ENCODE measurements at places on chromosomes 11 and 22.

GRCh38 chr11:22491555-22492225, 133.9 kb downstream of the FANCF start:
- no peak for DNase-seq
- no peak overlapping the region for H3K27ac ChIP-seq
- peaks cover 3% of the 10 kb centered on the region for H3K27me3 ChIP-seq
- no peaks in the 10 kb centered on the region for H3K36me3 ChIP-seq

GRCh38 chr11:8574798-8575197, 19.2 kb downstream of the STK33 start:
- no peak overlapping the region for H3K27ac ChIP-seq
- no peaks in the 10 kb centered on the region for H3K36me3 ChIP-seq
- no peaks in the 10 kb centered on the region for H3K4me1 ChIP-seq
- no peak overlapping the region for H3K4me3 ChIP-seq
- no peaks in the 10 kb centered on the region for H3K27me3 ChIP-seq

GRCh38 chr22:36762687-36763260, 13.1 kb downstream of the IFT27 start:
- H3K27me3 ChIP-seq, result no peaks in the 10 kb centered on the region
- H3K27ac ChIP-seq, result no peak overlapping the region
- H3K4me1 ChIP-seq, result no peaks in the 10 kb centered on the region
- DNase-seq, result no peak
- no peak overlapping the region for H3K4me3 ChIP-seq
- H3K36me3 ChIP-seq, result peaks cover 35% of the 10 kb centered on the region

- H3K4me3 ChIP-seq, result no peak overlapping the region
- H3K27me3 ChIP-seq, result no peaks in the 10 kb centered on the region
- no peaks in the 10 kb centered on the region for H3K36me3 ChIP-seq
- H3K4me1 ChIP-seq, result peaks cover 28% of the 10 kb centered on the region
- DNase-seq, result no peak
Measured at GRCh38 chr11:2263071-2263565, 7.3 kb downstream of the ASCL2 start.

Data from activated B cell treated with CpG ODN at 0.5 μM for 24 hours (primary cell).